ENCODE measurements at places on chromosomes 4 and X.

- DNase-seq = no peak
Measured at GRCh38 chr4:137621056-137621455, 88.8 kb upstream of the PCDH18 start.

DNA sequence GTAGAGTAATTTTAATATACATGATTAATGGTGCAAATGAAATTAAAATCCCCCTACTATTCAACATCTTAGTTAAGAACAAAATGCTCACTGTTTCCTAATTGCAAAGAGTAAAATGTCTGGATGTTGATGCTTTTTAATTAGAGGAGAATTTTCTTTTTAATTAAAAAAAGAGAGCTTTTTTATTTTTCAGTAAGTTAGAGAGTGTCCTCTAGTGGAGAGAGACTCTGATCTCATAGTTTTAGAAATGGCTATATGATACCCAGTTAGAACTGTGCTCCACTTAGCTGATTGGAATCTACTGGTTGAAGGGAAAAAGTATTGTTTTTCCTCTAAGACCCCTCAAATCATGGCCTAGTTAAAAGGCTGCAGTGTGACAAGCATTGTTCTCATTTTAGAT, 312.0 kb upstream of the MAGEB2 start:
- no peak for DNase-seq

- no peak for DNase-seq
Measured at GRCh38 chr4:183098019-183098722, 886 bp upstream of the WWC2 start.

GRCh38 chr4:17502756-17503155, 9.1 kb downstream of the QDPR start:
- no peak for DNase-seq

DNA sequence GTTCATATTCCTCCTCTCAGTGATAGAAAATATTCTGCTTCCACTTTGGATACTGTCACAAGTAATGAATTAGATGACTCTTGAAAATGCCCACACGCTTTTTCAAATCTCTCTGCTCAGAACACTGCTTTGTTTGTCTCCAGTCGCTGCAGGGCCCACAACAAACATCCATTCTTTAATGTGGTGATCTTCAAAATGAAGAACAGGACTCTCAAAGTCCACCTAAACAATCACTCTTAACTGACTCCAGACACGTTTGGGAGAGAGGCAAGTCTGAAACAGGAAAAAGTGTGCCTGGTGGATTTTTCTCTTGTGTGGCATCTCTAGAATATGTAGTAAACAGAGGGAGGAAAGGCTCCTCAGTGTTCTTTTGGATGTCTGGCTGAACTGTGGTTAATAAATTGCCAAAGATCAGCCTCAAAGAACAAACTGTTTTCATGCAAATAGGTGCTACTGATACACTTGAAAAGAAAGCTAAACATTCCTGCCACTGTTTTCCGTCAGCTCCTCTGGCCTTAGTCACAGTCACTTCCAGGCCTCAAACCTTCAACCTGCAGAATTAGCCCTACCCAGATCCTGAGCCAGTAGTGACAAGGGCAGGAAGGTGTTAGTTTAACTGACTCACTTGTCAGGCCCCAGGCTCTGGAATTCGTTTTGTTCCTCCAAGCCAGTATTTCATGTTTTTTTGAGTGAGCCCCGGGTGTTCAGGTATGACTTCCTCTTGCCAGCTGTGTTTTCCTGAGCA, 259.6 kb upstream of the GPC4 start:
- DNase-seq = no peak

DNA sequence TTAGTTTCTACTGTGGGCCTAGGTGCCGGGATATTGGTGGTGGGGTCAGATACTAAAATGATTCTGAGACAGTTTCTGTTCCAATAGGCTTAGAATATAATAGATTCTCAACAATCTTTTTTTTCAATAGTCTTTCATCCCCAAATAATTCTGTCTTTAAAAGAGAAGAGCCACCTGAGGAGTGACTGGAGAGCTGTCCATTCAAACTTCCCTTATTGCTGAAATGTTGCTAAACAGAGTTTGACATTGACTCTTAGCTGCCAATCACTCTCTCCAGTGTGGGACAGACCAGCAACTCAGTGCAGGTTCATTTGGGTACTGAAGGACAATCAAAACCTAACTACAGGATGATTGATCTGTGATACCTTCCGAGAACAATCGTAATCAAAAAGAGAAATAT, 12.4 kb upstream of the ADH7 start:
- no peak for DNase-seq

- no peak for DNase-seq
Measured at GRCh38 chr4:153318696-153319320, 25.7 kb upstream of the MND1 start.

DNA sequence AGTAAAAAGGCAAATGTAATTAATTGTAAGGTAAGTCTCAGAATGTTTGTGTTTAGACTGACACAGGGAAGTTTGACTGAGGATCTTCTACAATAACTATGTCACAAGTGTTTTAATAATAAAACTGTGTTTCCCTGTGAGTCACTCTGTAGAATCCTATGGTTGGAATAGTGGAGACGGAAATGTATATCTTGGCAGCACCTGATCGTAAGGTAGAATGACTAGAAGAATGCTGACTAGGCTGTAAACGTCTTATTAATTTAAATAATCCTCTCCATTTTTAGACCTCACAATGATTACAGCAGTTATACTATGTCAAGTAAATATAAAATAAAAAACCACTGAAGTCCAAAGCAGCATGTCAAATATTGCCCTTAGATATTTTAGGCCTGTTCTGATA, 266.0 kb downstream of the CCSER1 start:
- no peak for DNase-seq

DNA sequence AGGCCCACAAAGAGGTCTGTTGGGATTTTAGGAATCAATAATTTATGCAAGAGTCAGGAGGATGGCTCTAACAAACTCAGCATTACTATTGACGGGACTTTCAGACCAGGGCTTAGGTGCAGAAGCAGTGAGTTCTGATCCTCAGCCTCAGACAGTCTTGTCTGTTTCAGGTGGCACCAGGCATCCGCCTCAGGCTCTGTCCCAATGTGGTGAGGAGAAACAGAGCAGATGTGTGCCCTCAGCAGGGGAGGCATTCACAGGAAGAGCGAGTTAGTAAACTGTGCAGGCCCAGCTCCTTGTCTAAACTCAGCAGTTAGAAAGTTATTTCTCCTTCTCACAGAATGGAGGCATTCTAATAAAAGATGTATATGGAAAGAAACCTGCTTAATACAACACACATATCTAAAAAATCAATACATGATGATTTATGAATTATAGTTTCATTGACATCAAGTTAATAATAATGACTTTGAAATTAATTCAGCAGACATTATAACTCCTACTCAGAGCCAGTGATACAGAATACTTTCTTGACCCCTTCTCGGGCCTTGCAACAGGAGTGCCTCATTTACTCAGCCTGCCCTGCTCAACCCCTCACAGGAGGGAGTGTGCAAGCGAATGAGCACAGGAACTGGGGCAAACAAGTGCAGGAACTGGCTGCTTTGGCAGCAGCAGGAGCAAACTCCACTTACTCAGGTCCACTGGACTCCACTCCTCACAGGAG, 202.8 kb upstream of the SMIM31 start:
- DNase-seq = no peak

- no peak for DNase-seq
Measured at GRCh38 chr4:152459326-152459725, 76.6 kb downstream of the FBXW7 start.

- DNase-seq = no peak
Measured at GRCh38 chrX:154988719-154989118, 33.8 kb downstream of the F8 start.

DNA sequence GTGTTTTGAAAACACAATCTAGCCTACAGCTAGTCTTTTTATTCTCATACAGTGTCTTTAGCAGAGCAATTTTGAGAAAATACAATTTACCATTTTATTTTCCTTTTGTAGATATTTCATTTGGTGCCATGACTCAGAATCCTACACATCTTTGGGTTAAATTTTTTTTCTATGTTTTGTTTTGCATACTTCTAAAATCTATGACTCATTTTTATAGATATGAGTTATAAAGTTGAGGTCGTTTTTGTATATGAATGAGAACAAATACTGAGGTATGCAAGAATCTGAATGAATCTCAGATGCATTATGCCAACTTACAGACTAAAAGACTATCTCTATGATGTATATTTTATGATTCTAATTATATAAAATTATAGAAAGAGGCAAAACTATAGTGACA, 206.5 kb upstream of the ANXA10 start:
- DNase-seq = no peak

GRCh38 chrX:23589496-23589895, 77.8 kb upstream of the PRDX4 start:
- no peak for DNase-seq

- DNase-seq = no peak
Measured at GRCh38 chrX:15786915-15787314, 3.4 kb upstream of the ZRSR2 start.

DNA sequence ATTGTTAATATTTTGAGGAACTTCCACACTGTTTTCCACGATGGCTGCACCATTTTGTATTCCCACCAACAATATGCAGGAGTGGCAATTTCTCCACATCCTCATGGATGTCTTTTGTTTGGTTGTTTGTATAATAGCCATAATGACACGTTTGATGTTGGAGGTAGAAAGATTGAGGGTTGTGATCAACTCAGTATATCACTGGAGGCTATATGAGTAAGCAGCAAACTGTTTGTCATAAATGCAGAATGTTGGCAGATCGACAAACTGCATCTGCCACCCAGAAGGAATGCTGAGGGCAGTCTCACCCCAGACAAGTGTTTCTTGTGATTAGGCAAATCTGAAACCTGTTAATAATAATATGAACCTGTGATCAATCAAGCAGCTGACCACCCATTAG, 243.9 kb upstream of the WDFY3 start:
- no peak for DNase-seq

DNA sequence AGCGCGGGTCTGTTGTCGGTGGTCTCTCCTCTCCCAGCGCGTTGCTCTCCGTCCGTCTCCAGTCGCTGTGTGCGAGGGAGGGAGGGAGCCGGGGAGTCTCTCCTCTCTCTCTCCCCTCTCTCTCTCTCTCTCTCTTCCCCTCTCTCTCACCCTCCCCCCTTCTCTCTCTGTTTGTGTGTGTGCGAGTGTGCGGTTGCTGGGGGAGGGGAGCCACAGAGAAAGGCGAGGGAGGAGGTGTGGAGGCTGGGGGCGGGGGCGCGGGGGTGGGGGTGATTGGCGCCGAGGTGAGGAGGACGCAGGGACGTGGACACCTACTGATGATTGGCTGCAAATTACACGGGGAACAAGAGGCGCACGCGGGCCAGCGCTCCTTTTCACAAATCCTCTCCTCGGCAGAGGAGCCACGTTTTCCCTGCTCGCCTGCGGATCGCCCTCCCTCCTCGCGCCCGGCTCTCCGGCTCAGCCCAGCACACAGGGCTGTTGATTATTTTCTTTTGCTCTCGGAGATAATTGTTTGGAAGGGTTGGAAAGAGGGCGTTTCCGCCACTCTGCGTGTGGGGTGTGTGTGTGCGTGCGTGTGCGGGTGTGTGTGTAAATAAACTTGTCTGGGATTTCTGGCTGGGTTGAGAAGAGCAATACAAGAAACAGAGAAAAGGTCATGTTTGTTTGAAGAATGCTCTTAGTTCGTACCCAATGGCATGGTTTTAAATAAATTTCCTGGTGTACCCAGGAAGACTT, at the start of gene CXXC4:
TSS of gene CXXC4 (minus strand) at position 73 of the 738 bp plus-strand sequence. CDS start 3,092 bp downstream, outside the sequence.
- DNase-seq = no peak

- DNase-seq = no peak
Measured at GRCh38 chr4:15930314-15930713, 8.2 kb downstream of the FGFBP1 start.

Measured in AG09319 (cell line).